ENCODE measurements at places on chromosomes 5 and 9. TPM values are rescaled to one million over a fixed set of nuclear protein-coding genes. Genes with fewer than 3 reads are reported as not detected.
A peak's percentile ranks its signal among the peaks of the same experiment; 100 is the strongest.

DNA sequence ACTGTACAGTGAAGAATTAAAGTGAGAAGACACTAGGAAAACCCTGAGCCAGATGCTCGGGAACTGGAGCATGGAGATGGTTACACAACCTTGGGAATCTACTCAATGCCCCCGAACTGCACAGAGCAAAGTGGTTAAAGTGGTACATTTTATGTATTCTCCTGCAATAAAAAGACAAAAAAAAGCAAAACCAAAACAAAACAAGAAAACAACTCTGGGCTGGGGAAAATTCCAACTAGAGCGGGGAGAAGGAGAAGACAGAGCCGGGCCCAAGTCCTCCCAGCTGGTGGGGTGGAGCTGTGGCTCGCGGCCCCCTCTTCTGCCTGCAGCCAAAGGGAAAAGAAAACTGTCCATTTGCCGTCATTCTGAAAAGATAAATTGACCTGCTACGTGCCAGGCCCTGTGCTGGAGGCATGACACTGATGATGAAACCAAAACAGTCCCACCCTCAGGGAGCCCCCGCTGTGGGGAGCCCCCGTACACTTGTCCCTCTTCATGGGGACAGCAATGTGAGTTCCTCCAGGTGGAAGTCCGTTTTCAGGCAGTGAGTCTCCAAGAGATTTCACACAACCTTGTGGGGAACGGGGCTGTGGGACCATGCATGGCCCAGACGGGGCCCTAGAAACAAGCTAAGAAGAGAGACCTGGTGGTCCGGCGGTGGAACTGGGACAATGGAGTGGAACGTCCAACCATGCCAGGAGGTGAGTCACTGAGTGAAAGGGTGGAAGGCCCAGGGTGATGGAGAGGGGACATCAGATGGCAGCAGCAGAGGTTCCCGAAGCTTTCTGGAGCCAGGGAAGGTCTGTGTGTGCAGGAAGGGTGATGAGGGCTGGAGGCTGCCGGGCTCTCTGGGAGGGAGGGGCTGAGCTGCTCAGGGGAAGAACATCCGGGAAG lies 114.8 kb upstream of the COL5A1 start:
- no peak for DNase-seq

DNA sequence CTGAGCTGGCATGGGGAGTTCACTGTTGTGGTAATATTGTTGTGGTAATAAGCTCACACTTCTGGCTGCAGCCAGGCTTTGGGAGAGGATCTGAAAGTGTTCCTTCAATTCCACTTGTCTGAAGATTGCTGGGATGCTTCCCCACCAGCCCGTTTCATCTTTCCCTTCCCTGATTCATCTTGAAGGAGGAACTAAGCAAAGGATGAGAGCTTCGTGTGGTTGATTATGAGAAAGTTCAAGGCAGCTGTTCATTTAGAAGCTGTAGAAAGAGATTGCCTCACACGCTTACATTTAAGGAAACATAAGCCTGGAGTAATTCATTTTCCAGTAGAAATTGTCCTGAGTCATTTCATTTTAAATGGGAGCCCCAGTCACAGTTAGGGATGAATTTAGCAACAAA lies 122.4 kb upstream of the GAS1 start:
- no peak for DNase-seq

GRCh38 chr5:149735066-149735465 lies 5.0 kb downstream of the PPARGC1B start:
- no peak for DNase-seq

DNA sequence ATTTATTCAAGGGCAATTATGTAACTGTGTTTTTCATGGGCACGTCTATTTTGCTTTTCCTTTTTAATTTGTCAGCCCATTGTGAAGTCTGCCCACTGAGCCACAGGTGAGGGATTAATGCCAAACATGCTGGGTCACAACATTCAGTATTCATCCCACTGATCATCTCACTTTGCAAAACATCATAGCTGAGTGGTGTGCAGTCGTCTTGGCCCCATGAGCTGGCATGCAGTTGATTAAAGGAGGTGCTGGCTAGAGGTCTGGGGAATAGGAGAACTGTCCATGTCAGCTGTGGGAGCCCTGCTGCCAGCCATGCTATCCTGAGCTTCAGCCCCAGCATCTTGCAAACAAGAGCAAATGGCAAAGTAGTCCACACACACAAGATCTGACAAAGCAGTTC lies 11.7 kb upstream of the ESM1 start:
- no peak for DNase-seq

GRCh38 chr5:11491404-11492075 lies 412.7 kb downstream of the CTNND2 start:
- DNase-seq, result no peak

DNA sequence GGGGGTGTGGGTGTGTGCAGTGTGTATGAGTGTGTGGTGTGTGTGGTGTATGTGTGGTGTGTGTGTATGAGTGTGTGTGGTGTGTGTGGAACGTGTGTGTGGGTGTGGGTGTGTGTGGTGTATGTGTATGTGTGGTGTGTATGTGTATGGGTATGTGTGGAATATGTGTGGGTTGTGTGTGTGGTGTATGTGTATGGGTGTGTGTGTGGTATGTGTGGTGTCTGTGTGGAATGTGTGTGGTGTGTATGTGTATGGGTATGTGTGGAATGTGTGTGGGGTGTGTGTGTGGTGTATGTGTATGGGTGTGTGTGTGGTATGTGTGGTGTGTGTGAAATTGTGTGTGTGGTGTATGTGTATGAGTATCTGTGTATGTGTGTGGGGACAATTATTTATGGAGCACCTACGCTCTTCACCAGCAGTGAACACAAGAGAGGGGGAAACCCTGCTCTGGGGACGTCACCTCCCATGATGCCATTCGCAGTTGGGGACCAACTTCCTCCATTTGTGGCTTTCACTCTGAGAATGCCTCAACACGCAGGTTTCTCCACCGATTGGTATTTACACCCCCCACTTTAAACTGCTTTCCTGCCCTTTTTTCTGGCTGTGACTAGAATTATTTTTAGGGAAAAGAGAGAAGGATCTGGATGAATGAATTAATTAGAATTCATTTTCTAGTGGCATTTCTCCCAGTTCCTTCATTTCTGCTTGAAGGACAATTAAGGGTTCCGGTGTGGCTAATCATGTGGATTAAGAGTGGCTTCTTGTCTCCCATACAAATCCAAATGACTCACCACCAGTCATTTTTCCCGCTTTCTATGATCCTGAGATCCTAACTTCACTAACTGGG lies 238.1 kb downstream of the ROR2 start:
- DNase-seq, result peak; percentile 31

- DNase-seq, result no peak
These were observed 45.1 kb upstream of the ROR2 start for GRCh38 chr9:91995000-91995655.

The PHAX gene
- 30.9 TPM for polyA plus RNA-seq

The TMEM171 gene
- 13.7 TPM for polyA plus RNA-seq

The PCDHA9 gene
- polyA plus RNA-seq, result 0.24 TPM

The ACER2 gene
- 3.5 TPM for polyA plus RNA-seq

The OR1J2 gene
- not detected for polyA plus RNA-seq
